ENCODE measurements at places on chromosomes 13 and 19. TPM values are rescaled to one million over a fixed set of nuclear protein-coding genes. Genes with fewer than 3 reads are reported as not detected.

The EID2B gene
- not detected for total RNA-seq

The KXD1 gene
- total RNA-seq, result 178 TPM

The TPRX1 gene
- total RNA-seq, result not detected

The HIPK4 gene
- total RNA-seq, result not detected

The MBD3L2 gene
- not detected for total RNA-seq

DNA sequence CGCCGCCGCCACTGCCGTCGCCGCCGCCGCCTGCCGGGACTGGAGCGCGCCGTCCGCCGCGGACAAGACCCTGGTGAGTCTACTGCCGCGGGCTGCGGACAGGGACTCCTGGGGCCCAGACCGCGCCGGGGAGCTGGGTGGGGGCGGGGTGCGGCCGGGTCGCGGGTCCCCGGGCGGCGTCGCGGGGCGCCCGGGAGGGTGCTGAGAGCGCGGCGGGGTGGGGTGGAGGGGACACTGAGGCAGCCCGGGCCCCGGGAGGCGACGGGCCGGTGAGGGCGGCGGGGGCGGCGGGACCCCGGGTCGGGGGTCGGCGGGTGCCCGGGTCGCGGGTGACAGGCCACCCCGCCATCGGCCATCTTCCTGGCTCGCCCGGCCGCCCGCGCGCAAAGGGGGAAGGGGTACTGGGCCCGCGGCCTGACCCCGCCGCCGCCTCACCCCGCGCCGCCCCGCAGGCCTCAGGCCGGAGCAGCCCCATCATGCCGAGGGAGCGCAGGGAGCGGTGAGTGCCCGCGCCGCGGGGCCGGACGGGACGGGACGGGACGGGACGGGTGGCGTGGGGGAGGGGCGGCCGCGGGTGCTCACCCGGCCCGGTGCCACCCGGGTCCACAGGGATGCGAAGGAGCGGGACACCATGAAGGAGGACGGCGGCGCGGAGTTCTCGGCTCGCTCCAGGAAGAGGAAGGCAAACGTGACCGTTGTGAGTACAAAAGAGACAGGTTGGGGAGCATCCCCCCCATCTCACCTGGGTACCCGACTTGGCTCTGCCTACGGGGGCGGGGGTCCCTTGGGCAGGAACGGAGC, 489 bp downstream of the CCNE1 start:
- no peak for DNase-seq

DNA sequence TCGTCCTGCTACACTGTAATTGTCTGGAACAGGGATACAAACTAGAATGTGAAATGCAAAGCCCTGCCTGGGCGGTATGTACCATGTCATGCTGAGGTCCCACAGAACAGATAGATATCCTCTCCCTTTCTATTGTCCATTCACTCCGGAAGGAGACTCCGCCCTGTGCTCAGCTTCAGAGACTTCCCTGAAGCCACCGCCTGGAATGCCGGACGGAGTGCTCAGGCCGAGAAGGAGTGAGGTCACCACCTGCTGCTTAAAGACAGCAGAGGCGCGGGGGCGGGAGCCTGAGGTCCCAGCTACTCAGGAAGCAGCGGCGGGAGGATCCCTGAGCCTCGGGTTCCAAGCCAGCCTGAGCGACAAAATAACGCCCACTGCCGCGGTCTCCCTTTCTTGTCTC, 890 bp upstream of the ZNF611 start:
- peak; percentile 77 for DNase-seq

DNA sequence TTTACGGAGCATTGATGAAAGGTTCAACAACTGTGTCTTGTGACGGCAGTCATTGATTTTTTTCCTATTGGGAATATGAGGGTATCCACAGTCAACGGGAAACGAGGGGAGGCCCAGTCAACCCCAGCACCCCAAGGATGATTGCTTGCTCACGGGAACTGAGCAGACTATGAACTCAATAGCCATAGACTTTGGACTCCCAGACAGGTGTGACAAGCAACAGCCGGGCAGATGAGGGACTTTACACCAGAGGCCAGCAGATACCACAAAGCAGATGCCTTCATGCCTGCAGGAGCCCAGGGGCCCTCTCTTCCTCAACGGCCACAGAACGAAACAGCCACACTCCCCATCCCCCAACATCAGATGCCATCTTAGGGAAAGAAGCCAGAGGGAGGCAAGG, 80.3 kb upstream of the FLT1 start:
- DNase-seq, result no peak

GRCh38 chr19:30029721-30030510, 87.9 kb downstream of the URI1 start:
- DNase-seq, result no peak

- DNase-seq, result no peak
These were observed 130.2 kb downstream of the FGF9 start for GRCh38 chr13:21800837-21801616.

DNA sequence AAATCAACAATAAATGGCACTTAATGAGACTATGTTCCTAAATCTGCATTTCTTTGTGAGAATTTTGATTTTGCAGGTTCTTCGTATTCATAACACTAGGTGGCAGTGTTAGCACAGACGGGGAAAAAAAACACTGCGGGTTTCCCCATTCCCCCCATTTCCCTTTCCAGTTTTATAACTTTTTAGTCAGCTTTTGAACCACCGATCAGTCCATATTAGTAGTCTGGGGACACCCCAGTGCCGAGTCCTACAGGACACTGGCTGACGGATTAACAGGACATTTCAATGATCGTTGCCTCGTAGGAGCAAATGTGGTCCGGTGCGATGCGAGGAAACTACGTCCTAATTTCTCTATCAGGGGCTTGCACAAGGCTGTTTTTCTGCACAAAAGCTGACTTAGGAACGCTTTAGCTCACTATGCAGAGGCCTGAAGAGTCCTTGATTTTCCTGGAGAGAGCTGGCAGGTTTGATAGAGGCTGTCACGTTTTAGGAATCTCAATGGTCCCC, 234.3 kb downstream of the LMO7 start:
- DNase-seq, result no peak

DNA sequence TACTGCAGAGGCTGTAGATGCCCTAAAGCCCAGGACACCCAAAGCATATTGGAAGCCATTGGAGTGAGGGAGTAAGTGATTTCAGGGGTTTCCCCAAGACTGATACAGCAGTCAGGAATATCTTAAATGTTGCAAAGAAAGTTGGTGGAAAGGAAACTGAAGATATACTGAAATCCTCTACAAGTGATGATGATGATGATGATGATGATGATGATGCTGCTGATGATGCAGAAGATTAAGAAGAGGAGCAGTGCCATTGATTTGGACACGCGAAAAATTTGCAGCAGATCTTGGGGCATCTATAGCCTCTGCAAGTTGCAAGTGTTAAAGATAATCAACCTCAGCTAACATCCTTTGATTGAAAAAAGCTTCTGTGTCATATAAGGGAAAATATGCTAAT, 23.8 kb downstream of the ZNF44 start:
- DNase-seq, result no peak

- no peak for DNase-seq
These were observed 5.0 kb downstream of the PTOV1 start for GRCh38 chr19:49855676-49856573.

DNA sequence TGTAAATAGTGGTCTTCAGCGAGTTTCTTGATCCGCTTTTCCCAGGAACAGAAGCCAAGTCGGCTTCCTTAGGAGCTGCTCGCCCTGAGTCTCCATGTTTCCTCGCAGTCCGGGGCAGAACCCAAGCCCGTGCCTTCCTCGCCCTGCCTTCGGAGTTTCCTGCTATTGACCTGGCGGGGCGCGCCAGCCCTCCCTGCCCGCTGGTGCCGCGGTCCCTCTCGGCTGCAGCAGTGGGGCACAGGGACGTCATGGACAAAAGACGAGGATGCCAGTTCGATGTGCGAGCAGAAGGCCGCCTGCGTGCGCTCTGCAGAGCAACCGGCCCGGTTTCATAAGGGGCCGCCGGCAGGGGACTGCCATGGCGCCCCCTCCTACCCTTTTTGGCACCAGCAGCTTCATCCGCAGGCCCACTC, 156.6 kb downstream of the TM9SF2 start:
- DNase-seq, result no peak

DNA sequence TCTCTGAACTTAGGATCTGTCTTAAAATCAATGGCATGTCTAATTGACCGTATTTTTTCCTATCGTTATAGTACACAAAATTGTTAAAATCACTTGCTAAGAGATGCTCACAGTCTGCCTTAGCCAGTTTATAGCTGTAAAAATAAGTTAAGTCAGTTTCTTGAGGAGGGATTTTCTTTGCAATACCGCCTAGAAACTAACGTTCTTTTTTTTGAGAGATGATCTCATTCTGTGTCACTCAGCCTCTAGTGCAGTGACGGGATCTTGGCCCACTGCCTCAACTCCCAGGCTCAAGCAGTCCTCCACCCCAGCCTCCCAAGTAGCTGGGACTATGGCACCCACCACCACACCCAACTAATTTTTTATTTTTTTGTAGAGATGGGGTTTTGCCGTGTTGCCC, 4.4 kb downstream of the CKAP2 start:
- no peak for DNase-seq

DNA sequence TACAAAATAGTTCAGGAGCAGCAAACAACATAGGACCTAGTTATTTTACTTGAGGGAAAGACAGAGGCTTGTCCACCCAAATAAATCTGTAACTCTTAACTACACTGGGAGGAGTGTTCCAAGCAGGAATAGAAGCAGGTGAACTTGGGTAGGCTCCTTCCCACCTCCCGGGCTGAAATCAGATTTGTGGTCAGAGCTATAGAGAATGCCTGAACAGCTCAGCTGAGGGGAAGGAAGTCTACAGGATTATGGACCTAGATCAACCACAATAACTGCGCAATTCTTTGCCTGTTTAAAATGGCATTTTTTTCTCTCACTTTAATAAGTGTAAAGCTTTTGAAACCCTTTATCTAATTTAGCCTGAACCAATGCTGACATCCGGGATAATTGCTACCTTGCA, 73.5 kb upstream of the IRS2 start:
- no peak for DNase-seq

GRCh38 chr19:13463296-13463695, 43.0 kb downstream of the CACNA1A start:
- DNase-seq, result no peak

- no peak for DNase-seq
These were observed 52.0 kb downstream of the MPHOSPH8 start for GRCh38 chr13:19685437-19685836.

DNA sequence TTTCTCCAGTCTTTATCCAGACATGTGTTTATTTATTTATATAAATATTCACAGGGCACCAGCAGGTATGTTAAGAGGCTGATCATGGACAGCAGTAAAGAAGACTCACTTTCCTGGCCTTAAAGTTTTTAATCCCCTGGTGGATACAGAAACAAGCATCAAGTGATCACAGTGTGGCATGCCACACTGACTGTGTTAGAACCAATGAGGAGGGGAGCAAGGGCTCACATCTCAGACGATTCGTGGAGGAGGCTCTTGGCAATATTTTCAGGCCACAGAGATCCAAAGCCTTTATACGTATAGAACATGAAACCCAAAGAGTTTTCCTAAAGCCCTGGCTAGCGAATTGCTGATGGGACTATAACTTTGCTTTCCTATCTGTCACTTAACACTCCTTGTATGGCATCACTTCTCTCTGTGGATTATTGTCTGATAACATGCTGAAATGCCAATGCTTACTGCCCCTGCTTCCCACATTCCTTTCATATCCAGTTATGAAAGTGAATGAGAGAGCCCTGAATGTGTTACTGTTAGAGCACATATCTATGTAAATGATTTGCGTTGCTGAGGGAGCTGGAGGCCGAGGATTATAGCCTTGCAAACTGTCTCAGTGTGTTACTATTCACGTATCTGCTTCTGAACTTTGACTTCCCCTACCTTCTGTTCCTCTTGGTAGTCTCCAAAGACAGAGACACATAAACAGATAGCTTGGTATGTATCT, 37.6 kb downstream of the POLR1D start:
- DNase-seq, result no peak

DNA sequence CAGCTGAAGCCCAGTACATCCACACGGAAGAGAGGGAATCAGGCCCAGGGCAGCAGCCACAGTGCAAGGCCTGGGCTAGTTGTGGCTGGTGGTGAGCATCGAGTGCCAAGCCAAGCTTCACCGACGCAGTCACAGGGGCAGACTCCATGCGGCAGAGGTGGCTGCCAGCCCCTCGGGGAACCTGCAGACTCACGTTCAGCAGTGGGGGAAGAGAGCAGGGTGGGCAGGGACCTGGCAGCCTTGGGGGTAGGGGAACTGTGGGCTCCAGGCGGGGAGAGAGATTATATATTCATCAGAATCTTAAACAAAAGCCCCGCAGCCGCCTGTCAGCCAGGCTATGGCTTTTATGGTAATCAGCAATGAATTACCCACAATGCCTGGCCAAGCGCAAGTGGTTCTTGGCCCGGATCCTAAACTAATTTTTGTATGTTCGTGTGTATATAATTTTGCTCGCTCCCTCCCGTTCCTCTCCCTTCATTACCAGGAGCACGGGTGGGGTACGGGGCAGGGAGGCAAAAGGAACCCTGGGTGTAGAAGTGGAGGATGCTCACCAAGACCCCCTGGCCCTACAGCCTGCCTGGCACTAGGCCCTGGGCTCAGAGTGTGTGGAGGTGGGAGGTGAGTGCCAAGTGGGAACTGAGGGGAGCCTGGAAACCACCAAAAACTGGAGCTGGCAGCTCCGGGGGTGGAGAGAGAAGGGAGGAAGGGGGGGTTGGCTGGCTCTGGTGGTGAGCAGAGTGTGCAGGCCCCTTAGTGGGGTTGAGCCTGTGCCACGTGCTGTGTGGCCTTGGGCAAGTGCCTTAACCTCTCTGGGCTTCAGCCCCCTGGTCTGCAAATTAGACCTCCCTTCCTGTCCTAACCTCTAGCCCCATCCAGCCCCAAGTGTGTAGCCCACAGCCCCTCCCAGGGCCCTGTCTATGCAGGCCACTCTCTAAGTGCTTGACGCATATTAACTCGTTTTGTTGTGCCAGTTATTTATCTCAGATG, 31.9 kb downstream of the PTPRS start:
- peak; percentile 47 for DNase-seq

DNA sequence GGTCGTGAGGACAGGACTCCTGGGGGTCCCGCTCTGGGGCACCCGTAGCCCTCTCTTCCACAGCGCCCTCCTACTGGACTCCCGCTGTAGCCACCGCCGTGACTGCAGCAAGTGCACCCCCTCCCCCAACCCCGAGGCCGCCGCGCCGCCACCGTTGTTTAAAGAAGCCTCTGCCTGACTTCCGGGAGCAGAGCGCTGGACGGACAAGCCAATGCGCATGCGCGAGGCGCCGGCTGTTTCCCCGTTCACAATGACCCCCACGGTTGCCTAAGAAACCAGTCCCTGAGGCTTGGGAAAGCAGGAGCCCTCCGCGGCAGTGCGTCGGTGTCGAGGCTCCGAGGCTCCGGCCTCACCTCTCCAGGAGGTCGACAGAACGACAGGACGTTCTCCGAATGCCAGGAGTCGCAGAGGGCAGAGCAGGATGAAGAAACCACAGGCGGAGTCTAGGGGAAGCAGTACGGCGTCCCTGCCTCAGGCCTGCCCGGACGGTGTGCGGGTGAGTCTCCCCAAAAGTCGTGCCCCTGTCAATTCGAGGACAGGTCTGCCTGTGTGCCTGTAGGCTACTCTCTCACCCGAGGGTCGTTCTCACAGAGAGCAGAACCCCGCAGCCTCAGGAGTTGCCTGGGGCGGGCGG, 70.5 kb upstream of the ZNF420 start:
- DNase-seq, result no peak

DNA sequence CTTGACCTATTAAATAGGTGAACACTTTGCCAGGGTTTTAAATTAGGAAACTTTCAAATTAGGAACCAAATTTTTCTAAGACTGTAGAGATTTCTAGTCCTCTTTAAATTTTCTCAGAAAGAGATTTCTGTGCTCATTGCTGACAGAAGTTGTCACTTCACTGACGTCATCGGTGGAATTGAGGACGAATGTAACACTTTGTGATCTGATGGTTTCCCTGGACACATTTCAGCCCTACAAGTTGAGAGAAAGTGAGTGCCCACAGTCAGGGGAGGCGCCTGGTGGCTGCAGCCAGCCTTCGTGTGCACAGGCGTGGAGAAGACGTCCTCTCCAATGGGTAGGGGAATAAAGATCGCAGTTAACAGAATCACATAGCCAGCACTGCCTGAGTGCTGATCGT, 396.5 kb upstream of the TSHZ3 start:
- DNase-seq, result no peak

All from ascending aorta (tissue), 2 donors.